Bronchus fibroblast of lung (primary cell): ENCODE measurements at places on chromosomes 12 and 14. TPM values are rescaled to one million over a fixed set of nuclear protein-coding genes. Genes with fewer than 3 reads are reported as not detected.

The IL23A gene
- 0.15 TPM in 1 of 2 replicates, not detected in the other for total RNA-seq

The DBX2 gene
- total RNA-seq = not detected in 2 replicates

The SLC22A17 gene
- total RNA-seq = 10.4 and 13.8 TPM in 2 replicates

The ZBTB39 gene
- total RNA-seq = 2.8 and 3.4 TPM in 2 replicates

The ABCD4 gene
- 23.9 and 26.2 TPM in 2 replicates for total RNA-seq
